ENCODE measurements at places on chromosomes 2 and 18.

DNA sequence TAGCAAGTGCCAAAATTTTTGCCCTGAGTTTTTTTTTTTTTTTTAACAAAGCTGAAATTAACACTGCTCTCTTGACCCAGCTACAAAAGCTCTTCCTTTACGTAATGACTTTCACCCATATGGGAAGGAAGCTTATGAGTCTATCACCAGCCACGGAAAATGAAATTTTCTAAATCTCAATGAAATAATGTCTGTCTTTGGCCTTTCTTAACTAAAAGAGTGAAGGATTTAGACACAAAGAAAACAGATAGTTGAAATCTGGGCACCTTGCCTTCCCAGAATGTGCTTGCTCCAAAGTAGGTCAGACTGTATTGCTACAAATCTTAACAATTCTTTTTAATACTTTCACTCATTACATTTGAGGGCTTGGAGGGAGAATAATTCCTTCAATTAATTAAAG, 180.8 kb upstream of the MGAT5 start:
- H3K27ac ChIP-seq, result no peak overlapping the region
- no peaks in the 10 kb centered on the region for H3K36me3 ChIP-seq
- DNase-seq, result no peak
- H3K27me3 ChIP-seq, result peaks cover 4% of the 10 kb centered on the region

DNA sequence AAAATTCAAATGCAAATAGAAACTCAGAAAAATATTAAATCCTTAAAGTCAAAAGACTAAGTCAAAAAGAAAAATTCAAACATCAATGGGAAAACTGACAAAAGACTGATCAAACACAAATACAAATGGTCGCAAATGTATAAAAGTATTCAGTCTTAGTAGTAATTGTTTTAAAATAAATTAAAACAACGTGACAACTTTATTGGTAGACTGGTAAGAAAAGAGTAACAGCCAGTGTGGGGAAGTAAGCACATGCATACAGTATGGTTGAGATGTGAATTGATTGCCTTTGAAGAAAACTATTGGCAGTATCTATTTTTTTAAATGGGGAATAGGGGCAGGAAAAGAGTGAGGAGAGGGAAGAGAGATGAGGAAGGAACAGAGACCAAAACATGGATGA, 9.8 kb downstream of the TMEM131 start:
- no peaks in the 10 kb centered on the region for H3K27me3 ChIP-seq
- no peak for DNase-seq
- H3K27ac ChIP-seq, result no peak overlapping the region
- H3K36me3 ChIP-seq, result peaks cover 24% of the 10 kb centered on the region

DNA sequence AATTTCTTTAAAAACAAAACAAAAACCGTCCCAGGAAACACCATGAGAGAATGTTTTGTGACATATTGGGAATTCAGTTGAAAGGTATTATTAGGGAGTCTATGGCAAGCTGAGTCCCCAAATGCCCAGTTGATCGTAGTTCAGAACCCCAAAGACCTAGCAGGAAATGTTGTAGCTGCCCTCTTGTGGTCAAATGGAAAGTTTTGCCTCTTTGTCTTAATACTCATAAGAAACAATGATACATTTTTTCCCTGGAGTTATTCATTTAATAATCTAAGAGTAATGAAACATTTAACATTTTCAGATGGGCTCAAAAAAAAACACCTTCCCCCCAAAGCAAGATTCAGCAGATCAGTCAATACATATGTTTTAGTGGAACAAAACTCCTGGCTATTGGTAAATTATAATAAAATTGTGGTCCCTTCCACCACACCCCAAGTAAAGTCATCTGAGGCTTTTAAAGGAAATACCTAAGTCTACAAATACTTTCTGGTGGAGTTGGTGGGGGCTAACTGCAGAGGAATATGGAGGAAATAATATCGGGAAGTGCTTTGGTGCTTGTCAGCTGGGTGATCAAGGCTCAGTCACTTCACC, 37.8 kb upstream of the EFEMP1 start:
- DNase-seq, result no peak
- no peaks in the 10 kb centered on the region for H3K36me3 ChIP-seq
- no peak overlapping the region for H3K27ac ChIP-seq
- peaks cover 2% of the 10 kb centered on the region for H3K27me3 ChIP-seq
- H3K4me1 ChIP-seq, result no peaks in the 10 kb centered on the region

DNA sequence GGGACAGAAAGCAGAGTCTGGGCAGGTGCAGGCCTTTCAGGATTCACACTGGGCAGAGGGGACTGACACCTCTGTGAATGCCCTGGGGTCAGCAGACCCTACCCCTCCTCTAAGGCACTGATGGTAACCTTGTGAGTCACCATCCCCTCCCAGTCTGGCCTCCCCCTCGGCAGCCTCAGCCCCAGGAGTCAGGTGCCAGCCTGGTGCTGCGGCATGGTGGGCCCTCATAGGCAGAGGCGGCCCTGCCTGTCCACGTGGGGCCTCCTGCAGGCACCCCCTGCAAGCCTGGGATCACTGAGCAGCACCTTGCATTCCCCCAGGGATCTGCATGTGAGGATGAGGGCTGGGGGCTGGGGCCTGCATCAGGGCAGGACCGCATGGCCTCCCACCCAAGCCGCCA, 4.8 kb upstream of the GPR17 start:
- peak overlapping the region; percentile 89 for H3K27ac ChIP-seq
- H3K4me3 ChIP-seq, result peak overlapping the region; percentile 74
- no peaks in the 10 kb centered on the region for H3K27me3 ChIP-seq
- peaks cover 46% of the 10 kb centered on the region for H3K4me1 ChIP-seq

DNA sequence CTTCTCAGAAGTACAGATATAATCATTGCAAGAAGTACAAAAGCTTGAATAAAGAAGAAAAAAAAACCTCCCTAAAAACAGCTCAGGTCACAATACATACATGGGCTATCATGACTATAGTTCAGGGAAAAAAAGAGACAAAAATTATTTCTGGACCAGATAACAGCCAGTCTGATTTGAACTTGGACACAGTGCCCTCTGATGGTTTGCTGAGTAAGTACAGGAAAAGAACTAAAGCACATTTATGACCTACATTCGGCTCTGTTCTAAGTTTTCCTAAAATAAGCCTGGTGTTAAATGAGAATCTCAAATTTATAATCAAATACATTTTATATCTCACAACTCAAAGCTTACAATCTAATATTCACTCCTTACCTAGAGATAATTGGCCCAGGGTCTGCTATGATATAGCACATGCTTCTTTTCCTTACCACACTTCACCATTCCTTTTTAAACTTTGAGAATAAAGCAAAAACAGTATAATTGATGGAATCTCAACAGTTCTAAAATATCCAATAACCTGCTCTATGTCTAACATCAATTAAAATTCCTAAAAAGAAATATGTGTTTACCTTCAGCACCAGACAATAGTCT, 81.1 kb downstream of the RAPH1 start:
- H3K4me1 ChIP-seq, result no peaks in the 10 kb centered on the region
- H3K4me3 ChIP-seq, result no peak overlapping the region
- no peak overlapping the region for H3K27ac ChIP-seq
- H3K36me3 ChIP-seq, result no peaks in the 10 kb centered on the region
- peak; percentile 53 for DNase-seq
- no peaks in the 10 kb centered on the region for H3K27me3 ChIP-seq

DNA sequence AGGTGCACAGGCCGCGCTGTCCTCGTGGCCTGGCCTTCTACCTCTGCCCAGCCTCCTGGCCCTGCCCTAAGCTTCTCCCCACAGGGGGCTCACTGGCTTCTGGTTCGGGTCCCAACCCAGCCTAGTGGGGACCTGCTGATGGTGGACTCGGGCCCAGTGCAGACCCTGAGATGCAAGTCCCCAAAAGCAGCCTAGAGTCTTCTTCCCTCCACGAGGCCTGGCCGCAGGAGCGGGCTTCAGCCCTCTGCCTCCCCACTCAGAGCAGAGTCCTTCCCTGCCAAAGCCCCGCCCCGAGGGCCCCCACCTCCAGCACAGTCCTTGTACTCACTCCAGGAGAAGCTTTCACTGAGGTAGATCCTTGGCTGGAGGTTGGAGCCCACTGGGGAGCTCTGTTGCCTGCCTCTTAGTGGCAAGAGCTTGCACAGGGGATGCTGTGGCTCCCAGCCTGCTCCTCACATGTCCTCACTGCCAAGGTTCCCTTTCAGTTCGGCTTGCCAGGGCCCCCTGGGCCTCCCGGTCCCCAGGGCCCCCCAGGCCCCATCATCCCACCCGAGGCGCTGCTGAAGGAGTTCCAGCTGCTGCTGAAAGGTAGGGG, 3.6 kb downstream of the ERFE start:
- DNase-seq, result no peak
- peaks cover 15% of the 10 kb centered on the region for H3K4me1 ChIP-seq
- no peak overlapping the region for H3K4me3 ChIP-seq

GRCh38 chr2:46012618-46013240, 284.5 kb upstream of the EPAS1 start:
- H3K4me3 ChIP-seq, result no peak overlapping the region
- H3K36me3 ChIP-seq, result peaks cover 13% of the 10 kb centered on the region
- no peak for DNase-seq
- no peaks in the 10 kb centered on the region for H3K27me3 ChIP-seq
- no peak overlapping the region for H3K27ac ChIP-seq

Data from activated CD8-positive, alpha-beta T cell treated with anti-CD3 and anti-CD28 coated beads, Interleukin-2, amount 10 ng/mL, durations not matched to agents 7 days and 5 days (primary cell).